ENCODE measurements at places on chromosomes 16 and 17.

- H3K27ac ChIP-seq = peak overlapping the region; percentile 47
- no peak for DNase-seq
- peaks cover 38% of the 10 kb centered on the region for H3K36me3 ChIP-seq
- peaks cover 27% of the 10 kb centered on the region for H3K4me1 ChIP-seq
These were observed 72.9 kb downstream of the CYTH1 start for GRCh38 chr17:78709119-78709681.

DNA sequence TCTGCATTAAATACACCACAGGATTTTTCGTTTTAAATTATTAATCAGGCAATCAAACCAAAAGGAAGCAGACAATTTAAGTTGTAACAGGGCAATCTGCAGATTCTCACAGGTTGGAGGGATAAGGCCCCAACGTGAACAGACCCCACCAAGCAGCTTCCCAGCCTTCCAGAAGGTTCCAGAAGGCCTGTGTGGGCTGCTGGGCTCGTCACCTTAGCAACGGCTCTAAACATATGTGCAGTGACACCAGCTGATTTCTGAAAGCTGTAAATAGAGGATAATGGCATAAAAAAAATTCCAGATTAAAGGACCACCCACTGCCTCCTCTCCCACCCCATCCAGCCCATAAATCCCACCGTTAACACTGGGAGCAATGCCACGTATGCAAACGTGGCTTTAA is 123.8 kb downstream of the ZNF778 start:
- DNase-seq = no peak
- no peak overlapping the region for H3K4me3 ChIP-seq
- H3K36me3 ChIP-seq = no peaks in the 10 kb centered on the region
- H3K27me3 ChIP-seq = no peaks in the 10 kb centered on the region

- H3K27ac ChIP-seq = no peak overlapping the region
- H3K4me1 ChIP-seq = no peaks in the 10 kb centered on the region
- no peak overlapping the region for H3K4me3 ChIP-seq
- DNase-seq = no peak
- no peaks in the 10 kb centered on the region for H3K27me3 ChIP-seq
These were observed 30.3 kb upstream of the RAI1 start for GRCh38 chr17:17650959-17651358.

GRCh38 chr17:7687072-7687907 is at the start of gene TP53:
TP53 (minus strand) TSS chr17:7687490; CDS start chr17:7676594, 10,896 bp downstream.
- H3K36me3 ChIP-seq = no peaks in the 10 kb centered on the region
- H3K4me1 ChIP-seq = peaks cover 29% of the 10 kb centered on the region

- H3K27me3 ChIP-seq = no peaks in the 10 kb centered on the region
- H3K4me3 ChIP-seq = no peak overlapping the region
- no peak overlapping the region for H3K27ac ChIP-seq
These were observed 36.8 kb downstream of the CHD9 start for GRCh38 chr16:53091466-53092211.

DNA sequence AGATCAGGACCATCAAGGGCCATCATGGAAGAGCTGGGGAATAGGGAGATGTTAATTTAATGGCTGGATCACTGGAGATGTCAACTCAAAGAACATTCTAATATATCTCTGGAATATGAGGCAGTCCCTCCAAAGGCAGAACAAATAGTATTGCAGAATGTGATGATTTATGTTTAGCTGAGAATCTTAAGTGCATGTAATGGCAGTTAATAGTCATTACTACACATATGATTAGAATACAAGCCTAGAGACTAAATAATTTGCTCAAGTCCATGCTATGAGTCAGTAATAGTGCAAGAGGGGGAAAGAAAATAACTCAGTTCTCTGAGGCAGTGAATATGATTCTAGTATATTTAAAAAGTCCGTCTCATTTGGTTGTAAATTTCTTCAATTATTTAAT is 32.3 kb downstream of the SNTB2 start:
- H3K27me3 ChIP-seq = no peaks in the 10 kb centered on the region
- H3K4me3 ChIP-seq = no peak overlapping the region
- no peaks in the 10 kb centered on the region for H3K4me1 ChIP-seq

- no peak for DNase-seq
- no peak overlapping the region for H3K4me3 ChIP-seq
- H3K27me3 ChIP-seq = no peaks in the 10 kb centered on the region
- H3K27ac ChIP-seq = no peak overlapping the region
- H3K36me3 ChIP-seq = no peaks in the 10 kb centered on the region
- H3K4me1 ChIP-seq = no peaks in the 10 kb centered on the region
These were observed 222.5 kb downstream of the IRF8 start for GRCh38 chr16:86121374-86122010.

- no peak for DNase-seq
- H3K27ac ChIP-seq = no peak overlapping the region
- no peaks in the 10 kb centered on the region for H3K36me3 ChIP-seq
- H3K27me3 ChIP-seq = no peaks in the 10 kb centered on the region
These were observed 11.5 kb upstream of the MMD start for GRCh38 chr17:55433029-55433628.

DNA sequence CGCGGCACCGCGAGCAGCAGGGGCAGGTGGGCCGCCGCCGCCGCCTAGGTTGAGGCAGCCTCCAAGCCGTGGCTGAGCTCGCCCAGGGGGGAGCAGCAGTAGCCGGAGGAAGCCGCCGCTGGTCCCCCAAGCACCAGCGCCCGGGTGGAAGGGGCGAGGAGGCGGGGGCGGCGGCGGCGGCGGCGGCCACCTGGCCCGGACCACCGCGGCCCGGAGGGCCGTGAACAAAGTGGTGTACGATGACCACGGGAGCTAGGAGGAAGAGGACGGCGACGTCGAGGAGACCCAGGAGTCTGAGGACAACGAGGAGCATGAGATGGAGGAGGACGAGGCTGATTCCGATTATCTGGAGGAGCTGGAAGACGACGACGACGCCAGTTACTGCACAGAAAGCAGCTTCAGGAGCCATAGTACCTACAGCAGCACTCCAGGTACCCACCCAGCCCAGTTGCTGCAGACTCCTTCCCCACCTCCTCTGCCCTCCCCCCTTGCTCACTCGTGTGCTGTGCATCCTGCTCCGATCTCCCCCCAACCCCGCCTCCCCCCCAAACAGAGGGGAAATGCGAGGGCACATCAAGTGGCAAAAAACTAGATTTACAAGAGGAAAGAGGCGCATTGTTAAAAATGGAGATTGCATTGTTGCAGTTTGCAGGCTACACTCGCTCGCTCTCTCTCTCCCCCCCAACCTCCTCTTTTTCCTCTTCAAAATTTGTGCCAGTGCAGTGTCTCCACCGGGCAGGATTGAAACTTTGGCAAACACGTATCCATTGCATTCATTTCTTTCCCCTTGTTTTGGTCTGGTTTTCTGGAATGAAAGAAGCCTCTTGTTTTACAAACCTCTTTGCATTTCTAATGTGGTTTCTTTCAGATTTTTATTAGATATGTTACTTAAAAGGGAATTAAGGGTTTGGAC is 41.8 kb upstream of the AMZ2 start:
- H3K4me3 ChIP-seq = peak overlapping the region; percentile 77
- peaks cover 8% of the 10 kb centered on the region for H3K36me3 ChIP-seq
- H3K27me3 ChIP-seq = no peaks in the 10 kb centered on the region
- DNase-seq = no peak
- peak overlapping the region; percentile 81 for H3K27ac ChIP-seq

DNA sequence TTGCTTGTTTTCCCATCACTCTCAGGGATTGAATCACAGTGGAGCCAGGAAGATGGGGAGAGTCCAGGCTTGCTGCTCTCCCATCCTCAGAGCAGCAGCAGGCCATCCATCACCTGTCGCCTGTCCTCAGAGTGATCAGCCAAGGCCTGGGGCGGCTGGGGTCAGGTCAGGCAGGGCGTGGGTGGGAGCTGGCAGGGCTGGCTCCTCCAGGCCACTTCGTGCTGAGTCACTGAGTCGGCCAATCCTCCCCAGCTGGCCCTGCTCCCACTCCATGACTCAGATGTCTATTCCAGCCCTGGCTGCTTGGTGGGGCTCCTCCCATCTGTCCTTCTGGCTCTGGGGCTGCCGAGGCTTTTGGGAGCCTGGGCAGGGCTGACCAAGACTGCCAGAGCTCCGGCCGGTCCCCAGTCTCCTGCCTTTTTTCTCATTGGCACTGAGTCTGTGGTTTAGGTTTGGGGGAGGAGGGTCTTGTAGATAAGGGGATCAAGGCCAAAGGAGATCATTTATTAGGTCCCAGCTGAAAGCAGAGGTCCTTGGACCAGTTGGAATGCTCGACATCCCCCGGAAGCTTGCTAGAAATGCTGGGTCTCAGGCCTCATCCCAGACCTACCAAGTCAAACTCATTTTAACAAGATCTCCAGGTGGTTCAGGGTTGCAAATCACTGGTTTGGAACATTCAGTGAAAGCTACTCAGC is 72.7 kb downstream of the ABCC1 start:
- DNase-seq = no peak
- H3K27ac ChIP-seq = no peak overlapping the region
- H3K4me3 ChIP-seq = no peak overlapping the region
- peaks cover 43% of the 10 kb centered on the region for H3K36me3 ChIP-seq
- H3K4me1 ChIP-seq = peaks cover 14% of the 10 kb centered on the region

DNA sequence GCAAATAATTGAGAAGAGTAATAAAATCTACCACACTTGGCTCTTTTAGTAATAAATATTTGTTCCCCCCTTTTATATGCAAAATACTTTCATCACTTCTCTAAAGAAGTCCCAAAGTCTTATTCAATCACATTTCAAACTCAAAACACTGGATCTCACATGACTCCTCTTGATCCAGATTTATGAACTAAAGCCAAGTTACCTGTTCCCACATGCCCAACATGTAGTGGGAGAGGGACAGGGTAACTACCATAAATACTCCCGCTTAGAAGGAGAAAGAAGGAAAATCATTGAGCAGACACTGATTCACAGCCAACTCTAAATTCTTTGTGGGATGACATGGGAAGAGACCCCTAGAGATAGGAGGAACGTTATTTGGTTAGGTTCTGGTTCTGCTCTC is 64.9 kb upstream of the PMFBP1 start:
- H3K4me1 ChIP-seq = no peaks in the 10 kb centered on the region
- no peaks in the 10 kb centered on the region for H3K27me3 ChIP-seq
- H3K36me3 ChIP-seq = no peaks in the 10 kb centered on the region
- DNase-seq = no peak
- no peak overlapping the region for H3K27ac ChIP-seq
- no peak overlapping the region for H3K4me3 ChIP-seq

DNA sequence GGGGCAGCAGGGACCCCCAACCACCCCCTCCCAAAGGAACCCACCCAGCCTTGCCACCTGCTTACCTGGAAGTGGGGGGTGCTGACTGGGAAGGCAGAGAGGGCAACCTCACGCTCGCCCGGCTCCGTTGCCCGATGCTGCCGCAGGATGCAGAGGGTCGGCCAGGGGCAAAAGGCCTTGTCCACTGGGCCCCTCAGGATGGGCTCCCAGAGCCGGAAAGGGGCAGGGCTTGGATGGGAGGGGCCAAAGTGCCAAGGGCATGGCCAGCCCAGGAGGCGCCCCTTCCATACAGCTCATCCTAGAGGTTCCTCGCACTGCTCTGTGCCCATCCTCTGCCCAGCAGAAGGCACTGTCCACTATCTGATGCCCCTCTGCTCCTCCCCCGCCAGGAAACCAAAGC is 59.4 kb downstream of the SRCIN1 start:
- no peak for DNase-seq
- no peaks in the 10 kb centered on the region for H3K4me1 ChIP-seq
- no peak overlapping the region for H3K4me3 ChIP-seq
- no peak overlapping the region for H3K27ac ChIP-seq
- H3K27me3 ChIP-seq = peaks cover 5% of the 10 kb centered on the region
- no peaks in the 10 kb centered on the region for H3K36me3 ChIP-seq

GRCh38 chr16:47026947-47027346 is 53.5 kb upstream of the DNAJA2 start:
- no peak for DNase-seq
- H3K4me3 ChIP-seq = no peak overlapping the region
- H3K27ac ChIP-seq = no peak overlapping the region

DNA sequence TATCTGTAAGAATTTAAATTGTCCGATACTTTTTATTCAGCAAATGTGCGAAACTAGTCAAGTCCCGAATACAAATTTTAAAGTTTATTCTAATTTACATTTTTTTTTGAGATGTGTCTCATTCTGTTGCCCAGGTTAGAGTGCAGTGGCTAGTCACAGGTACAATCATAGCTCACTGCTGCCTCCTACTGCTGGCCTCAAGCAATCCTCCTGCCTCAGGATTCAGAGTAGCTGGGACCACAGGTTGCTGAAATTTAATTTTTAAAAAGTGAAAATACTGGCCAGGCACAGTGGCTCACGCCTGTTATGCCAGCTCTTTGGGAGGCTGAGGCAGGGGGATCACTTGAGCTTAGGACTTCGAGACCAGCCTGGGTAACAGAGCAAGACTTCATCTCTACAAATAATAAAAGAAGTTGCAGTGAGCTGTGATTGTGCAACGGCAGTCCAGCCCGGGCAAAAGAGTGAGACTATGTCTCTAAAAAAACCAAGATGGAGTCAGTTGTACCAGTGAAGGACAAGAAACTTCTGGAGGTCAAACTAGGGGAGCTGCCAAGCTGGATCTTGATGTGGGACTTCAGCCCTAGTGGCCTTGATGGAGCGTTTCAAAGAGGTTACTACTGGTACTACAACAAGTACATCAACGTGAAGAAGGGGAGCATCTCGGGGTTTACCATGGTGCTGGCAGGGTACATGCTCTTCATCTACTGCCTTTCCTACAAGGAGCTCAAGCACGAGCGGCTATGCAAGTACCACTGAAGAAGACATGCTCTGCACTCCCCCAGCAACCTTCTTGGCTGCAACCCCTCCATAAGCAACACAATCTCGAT is 5.6 kb downstream of the POLG2 start:
- peaks cover 14% of the 10 kb centered on the region for H3K4me1 ChIP-seq
- DNase-seq = no peak
- no peak overlapping the region for H3K4me3 ChIP-seq
- no peaks in the 10 kb centered on the region for H3K27me3 ChIP-seq
- peaks cover 19% of the 10 kb centered on the region for H3K36me3 ChIP-seq

DNA sequence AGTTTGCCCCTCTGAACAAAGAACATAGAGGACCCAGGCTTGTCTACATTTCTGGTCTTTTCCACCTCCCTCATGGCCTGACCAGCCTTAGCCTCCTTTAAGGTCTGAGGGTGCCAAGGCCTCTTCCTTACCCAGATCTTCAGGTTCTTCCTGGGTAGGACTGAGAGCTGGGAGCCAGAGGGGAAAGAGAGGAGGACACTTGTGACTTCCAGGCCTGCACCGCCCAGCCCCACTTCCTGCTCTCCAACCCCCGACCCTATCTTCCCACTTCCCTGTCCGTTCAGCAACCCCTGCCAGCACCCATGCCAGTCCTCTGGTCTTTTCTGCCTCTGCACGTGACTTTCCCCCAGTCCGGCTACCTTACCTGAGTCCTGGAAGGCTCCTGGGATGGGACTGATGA is 534 bp downstream of the PRSS36 start:
- no peak overlapping the region for H3K4me3 ChIP-seq
- no peak overlapping the region for H3K27ac ChIP-seq
- H3K36me3 ChIP-seq = no peaks in the 10 kb centered on the region
- DNase-seq = no peak

GRCh38 chr17:67215991-67216421 is 29.0 kb downstream of the HELZ start:
- H3K27ac ChIP-seq = no peak overlapping the region
- H3K4me1 ChIP-seq = no peaks in the 10 kb centered on the region
- no peak overlapping the region for H3K4me3 ChIP-seq
- H3K36me3 ChIP-seq = peaks cover 43% of the 10 kb centered on the region
- DNase-seq = no peak

Measured in effector memory CD4-positive, alpha-beta T cell (primary cell).